Uterus (tissue), 4 donors: ENCODE measurements at places on chromosomes 16 and 17.

DNA sequence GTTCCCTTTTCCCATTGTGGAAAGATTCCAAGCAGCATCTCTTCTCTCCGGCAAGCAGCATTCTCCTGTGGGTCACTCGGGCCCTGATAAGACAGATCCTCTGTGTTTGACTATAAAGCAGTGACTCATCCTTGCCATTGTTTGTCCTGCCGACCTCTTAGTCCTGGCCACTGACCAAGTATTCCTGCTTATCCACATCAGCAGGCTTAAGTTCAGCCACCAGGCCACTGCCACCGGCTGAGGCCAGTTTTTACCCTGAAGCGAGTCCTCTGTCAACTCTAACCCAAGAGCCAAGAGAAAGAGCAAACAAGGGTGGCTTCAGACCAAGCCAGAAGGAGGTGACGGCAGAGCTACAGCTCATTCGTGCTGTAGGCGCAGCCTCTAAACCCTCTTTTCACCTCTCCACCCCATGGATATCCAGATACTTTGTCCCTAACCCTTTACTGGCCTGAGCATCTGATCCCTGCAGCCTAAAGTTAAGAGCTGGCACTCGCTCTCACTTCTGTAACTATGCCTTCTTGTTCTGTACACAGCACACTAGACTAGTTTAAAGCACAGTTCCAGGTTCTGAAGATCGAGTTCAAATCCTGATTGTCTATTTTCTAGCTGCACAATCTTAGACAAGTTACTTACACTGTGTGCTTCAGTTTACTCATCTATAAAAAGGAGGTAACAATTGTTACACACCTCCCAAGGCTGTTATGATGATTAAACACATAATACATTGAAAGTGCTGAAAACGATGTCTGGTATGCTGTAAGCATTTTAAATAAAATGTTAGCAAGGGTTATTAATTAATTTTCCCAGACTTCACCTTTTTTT, 31.0 kb downstream of the SOX9 start:
- no peak for DNase-seq
- H3K4me1 ChIP-seq = no peaks in the 10 kb centered on the region
- H3K36me3 ChIP-seq = no peaks in the 10 kb centered on the region
- H3K27me3 ChIP-seq = no peaks in the 10 kb centered on the region

DNA sequence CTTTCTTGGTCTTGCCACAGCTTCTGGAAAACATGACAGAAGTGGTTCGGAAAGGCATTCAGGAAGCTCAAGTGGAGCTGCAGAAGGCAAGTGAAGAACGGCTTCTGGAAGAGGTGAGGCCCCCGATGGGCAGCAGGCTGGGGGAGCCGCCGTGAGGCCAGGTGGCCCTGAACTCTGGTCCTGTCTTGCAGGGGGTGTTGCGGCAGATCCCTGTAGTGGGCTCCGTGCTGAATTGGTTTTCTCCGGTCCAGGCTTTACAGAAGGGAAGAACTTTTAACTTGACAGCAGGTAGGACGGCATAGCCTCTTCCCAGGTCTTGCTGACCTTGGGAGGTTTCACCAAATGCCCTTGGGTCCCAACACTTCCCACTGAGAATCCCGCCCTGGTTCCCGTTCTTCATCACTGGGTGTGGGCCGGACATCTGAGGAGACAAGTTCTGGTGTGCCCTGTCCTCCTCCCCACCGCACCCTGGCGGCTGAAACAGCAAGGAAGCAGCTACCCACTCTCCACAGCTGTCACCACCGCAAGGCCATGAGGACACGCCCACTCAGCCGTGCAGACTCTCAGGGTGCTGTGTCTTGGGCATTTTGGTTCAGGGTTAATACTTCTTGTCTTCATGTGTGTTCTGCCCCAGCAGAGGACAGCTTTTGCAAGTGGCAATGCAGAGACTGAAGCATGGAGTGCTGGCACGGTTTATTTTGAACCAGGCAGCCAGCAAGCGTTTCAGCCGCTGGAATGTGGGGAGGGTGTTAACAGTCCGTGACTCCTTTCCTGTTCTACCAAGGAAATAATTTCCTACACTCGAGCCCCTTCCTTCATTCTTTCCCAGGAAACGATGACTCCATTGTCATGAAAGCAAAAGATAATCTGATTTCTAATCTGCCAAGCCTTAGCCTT, 21.4 kb downstream of the NTAN1 start:
- no peak overlapping the region for H3K27ac ChIP-seq
- H3K27me3 ChIP-seq = no peaks in the 10 kb centered on the region
- no peaks in the 10 kb centered on the region for H3K36me3 ChIP-seq
- no peaks in the 10 kb centered on the region for H3K4me1 ChIP-seq

DNA sequence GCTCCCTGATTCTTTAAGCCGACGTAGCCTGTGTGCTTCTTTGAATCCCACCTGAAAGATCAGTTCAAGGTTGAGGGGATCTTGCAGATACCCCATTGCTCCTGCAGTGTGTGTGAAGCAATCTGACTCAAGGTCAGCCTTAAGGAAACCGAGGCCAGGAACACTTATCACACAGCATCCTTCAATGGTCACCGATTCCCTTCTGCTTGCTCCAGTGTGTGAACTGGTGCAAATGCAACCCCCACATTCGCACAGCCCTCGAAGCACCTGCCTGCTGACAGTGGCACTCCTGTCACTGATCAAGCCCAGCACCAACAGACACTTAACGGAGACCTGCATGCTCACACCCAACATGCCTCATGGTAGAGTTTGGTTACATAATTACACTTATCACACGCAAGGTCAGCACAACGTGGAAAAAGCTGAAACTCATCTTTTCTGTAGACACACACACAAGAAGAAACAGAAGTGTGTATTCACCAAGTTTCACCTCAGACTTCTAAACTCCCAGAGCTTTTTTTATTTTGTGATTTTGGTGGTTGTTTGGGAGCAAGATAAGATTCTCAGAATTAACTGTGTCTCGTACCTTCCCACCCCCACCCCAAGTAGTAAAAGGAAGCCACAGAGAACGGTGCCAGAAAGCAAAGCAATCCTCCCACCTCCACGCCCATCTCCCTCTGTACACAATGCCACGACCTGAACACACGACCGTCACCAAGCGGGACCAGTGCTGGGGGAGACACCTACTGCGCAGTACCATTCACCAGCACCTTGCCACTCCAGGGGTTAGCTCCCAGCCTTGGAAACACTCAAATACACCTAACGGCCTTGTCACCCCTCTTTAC, 37.2 kb downstream of the LITAFD start:
- no peaks in the 10 kb centered on the region for H3K4me1 ChIP-seq
- H3K27me3 ChIP-seq = no peaks in the 10 kb centered on the region
- no peak overlapping the region for H3K27ac ChIP-seq
- no peaks in the 10 kb centered on the region for H3K36me3 ChIP-seq
- no peak for DNase-seq

- no peaks in the 10 kb centered on the region for H3K4me1 ChIP-seq
- no peaks in the 10 kb centered on the region for H3K27me3 ChIP-seq
Observed at GRCh38 chr17:74578979-74579378, 11.7 kb upstream of the CD300H start.

GRCh38 chr17:50518384-50519023, 10.3 kb downstream of the MYCBPAP start:
- no peaks in the 10 kb centered on the region for H3K36me3 ChIP-seq
- DNase-seq = no peak
- H3K4me3 ChIP-seq = no peak overlapping the region
- no peaks in the 10 kb centered on the region for H3K27me3 ChIP-seq
- no peak overlapping the region for H3K27ac ChIP-seq

GRCh38 chr17:46202424-46202823, 9.2 kb upstream of the KANSL1 start:
- no peak overlapping the region for H3K4me3 ChIP-seq
- H3K27ac ChIP-seq = no peak overlapping the region
- H3K36me3 ChIP-seq = no peaks in the 10 kb centered on the region
- H3K4me1 ChIP-seq = no peaks in the 10 kb centered on the region

GRCh38 chr17:60941028-60941427, 263.4 kb downstream of the BCAS3 start:
- no peaks in the 10 kb centered on the region for H3K27me3 ChIP-seq
- H3K4me1 ChIP-seq = no peaks in the 10 kb centered on the region
- DNase-seq = peak; percentile 45
- H3K27ac ChIP-seq = peak overlapping the region; percentile 75
- H3K4me3 ChIP-seq = no peak overlapping the region
- no peaks in the 10 kb centered on the region for H3K36me3 ChIP-seq

DNA sequence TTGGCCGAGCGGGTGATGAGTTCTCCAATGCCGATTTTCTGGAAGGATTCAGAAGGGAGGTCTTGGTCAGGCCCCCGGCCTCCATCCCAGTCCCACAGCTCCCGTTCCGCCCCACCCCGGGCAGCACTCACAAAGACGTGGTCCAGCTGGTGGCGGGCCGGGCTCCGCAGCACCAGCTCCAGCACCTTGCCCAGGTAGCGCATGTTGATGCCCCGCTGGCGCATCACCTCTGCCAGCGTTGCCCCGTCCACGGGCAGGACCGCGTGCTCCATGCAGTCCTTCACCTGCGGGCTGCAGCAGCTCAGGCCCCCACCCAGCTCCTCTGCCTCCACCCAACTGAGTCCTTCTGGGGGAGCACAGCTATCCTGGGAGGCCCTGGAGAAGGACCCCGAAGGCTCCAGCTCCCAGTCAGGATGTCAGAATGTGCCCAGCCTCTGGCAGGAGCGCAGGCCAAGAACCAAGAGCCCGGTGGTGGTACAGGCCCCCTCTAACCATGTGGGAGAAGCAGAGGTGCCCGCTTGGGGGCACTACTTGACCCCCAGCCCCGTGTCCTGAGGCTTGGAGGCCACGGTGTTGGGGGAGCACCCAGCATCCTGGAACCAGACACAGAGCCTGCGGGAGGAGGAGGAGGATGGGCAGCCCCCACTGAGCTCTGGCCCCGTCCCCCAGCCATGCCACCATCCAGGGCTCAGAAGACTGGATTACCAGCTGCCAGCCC, 16.2 kb downstream of the CLUH start:
- no peaks in the 10 kb centered on the region for H3K36me3 ChIP-seq
- no peaks in the 10 kb centered on the region for H3K4me1 ChIP-seq
- no peaks in the 10 kb centered on the region for H3K27me3 ChIP-seq
- no peak overlapping the region for H3K27ac ChIP-seq
- H3K4me3 ChIP-seq = no peak overlapping the region

DNA sequence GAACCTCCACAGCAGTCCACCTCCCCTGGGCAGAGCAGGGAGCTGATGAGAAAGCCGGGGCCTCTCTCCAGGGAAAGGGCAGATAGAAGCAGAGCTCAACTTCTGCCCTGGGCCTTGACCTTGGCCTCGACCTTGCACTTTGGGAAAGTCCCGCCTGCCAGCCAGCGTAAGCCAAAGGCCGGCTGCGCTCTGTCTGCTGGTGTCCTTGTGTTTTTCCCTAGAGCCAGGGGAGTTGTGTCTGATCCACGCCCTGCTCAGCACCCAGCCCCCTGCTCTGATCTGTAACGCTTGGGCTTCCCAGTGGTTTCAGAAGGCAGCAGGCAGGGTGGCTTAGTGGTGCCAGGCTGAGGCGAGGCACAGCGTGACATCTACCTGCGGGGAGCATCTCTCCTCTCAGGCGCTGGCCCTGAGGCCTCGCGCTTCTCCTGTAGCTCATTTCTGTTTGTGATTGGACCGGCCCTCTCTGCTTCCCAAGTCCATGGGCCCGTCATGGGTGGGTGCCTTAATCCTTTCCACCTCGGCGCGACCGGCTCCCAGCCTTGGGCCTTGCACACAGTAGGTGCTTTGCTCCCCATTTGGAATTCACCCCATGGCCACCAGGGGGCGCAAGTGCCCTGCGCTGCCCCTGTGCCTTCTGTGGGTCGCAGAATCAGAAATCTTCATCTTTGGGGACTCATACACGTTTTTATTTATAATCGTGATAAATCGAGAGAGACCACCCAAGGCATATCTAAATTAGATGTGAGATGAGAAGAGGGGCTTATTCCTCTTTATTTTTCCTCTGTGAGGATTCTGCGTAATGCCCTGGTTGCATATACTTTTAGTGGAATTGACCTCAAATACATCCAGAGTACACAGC, 24.2 kb downstream of the SGSH start:
- no peak overlapping the region for H3K4me3 ChIP-seq
- H3K4me1 ChIP-seq = no peaks in the 10 kb centered on the region
- H3K27me3 ChIP-seq = no peaks in the 10 kb centered on the region
- no peak for DNase-seq
- no peak overlapping the region for H3K27ac ChIP-seq

DNA sequence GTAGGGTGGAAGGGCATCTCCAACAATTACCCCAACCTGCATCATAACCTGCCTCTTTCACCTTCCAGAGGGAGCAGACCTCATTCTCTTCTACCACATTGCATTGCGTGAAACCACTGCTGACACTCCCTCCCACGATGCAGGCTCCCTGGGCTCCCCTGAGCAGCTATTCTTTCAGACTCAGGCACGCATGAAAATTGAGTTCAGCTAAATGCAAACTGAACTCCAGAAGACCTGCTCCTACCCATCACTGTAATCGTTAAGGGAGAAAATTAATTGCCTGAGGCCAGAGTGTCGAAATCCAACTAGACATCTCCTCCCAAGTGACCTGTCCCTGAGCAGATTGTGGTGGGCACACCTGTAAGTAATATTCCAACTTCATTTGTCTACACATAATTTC, 186.0 kb downstream of the GRIN2A start:
- no peak for DNase-seq

DNA sequence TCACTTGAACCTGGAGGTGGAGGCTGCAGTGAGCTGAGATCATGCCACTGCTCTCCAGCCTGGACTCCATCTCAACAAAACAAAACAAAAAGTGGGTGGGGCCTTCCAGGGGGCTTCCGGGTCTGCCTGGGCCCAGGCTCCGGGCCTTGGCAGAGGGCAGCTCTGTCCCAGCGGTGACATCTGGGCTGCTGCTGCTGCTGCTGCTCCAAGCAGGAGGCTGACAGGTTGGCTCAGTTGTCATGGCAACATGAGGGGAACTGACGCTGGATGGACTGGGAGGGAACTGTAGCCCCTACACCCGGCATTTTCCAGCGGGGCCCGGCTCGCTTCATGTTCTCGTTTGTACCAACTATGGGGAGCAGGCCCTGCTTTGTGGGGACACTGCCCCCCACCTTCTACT, 4.0 kb downstream of the BAIAP3 start:
- H3K4me3 ChIP-seq = no peak overlapping the region
- no peak for DNase-seq
- H3K4me1 ChIP-seq = peaks cover 9% of the 10 kb centered on the region
- H3K36me3 ChIP-seq = no peaks in the 10 kb centered on the region
- peaks cover 8% of the 10 kb centered on the region for H3K27me3 ChIP-seq

GRCh38 chr16:26178298-26178697, 486.5 kb downstream of the HS3ST4 start:
- no peaks in the 10 kb centered on the region for H3K4me1 ChIP-seq
- no peak for DNase-seq
- H3K4me3 ChIP-seq = no peak overlapping the region
- H3K27ac ChIP-seq = no peak overlapping the region
- H3K27me3 ChIP-seq = no peaks in the 10 kb centered on the region
- H3K36me3 ChIP-seq = no peaks in the 10 kb centered on the region
